Stimulated activated CD8-positive, alpha-beta memory T cell treated with anti-CD3 and anti-CD28 coated beads, Interleukin-15, amount 100 ng/mL, for 1 hour (primary cell): ENCODE measurements at places on chromosomes 5 and 9.

DNA sequence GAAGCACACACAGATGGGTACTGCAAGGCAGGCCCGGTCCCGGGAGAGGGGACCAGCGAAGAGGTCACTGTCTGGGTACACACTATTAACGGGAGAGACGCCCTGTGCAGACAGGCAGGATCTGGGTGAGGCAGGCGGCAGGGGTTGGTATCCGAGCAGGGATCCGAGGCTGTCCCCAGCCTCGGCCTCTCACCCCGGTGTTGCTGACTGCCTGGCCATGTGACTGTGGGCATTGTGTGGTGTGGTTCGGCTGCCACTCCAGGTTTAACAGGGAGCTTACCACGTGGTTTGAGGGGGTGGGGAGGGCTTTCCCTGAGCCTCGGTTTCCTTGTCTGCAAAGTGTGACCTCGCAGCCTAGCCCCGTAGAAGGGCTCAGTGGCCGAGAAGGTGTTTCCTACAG lies 11.1 kb upstream of the RALGDS start:
- no peak for DNase-seq

- no peak for DNase-seq
Observed at GRCh38 chr5:111124793-111125192, 32.6 kb downstream of the WDR36 start.

- DNase-seq: no peak
Observed at GRCh38 chr5:85663708-85664031, 954.1 kb upstream of the COX7C start.

DNA sequence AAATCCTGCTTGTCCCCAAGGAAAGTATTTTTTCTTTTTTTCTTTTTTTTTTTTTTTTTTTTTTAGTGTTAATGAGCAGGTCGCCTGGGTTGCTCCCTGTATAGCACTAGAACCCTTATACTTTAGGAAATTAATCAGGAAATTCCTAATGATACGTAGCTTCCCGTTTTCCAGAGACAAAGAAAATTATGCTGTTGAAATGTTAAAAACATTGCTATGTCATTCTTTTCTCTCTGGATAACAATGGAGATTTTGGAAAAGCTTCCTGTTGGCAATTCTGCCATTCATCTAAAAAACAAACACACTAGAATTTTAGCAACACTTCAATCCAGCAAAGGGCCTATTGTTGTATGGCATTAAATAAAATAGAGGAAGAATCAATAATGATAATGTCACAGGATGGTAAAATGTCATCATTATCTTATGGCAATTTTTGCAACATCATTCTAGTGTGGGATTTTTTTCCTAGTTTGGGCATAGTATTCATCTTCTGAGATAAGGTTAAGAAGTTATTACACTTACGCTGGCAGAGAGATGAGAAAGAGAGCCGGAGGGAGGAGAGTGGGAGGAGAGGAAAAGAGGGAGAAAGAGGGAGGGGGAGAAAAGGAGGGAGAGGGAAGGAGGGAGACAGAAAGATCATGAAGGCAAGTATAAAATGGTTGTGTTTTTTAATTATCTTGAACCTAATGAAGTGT lies 315.8 kb upstream of the PDE4D start:
- DNase-seq: no peak

DNA sequence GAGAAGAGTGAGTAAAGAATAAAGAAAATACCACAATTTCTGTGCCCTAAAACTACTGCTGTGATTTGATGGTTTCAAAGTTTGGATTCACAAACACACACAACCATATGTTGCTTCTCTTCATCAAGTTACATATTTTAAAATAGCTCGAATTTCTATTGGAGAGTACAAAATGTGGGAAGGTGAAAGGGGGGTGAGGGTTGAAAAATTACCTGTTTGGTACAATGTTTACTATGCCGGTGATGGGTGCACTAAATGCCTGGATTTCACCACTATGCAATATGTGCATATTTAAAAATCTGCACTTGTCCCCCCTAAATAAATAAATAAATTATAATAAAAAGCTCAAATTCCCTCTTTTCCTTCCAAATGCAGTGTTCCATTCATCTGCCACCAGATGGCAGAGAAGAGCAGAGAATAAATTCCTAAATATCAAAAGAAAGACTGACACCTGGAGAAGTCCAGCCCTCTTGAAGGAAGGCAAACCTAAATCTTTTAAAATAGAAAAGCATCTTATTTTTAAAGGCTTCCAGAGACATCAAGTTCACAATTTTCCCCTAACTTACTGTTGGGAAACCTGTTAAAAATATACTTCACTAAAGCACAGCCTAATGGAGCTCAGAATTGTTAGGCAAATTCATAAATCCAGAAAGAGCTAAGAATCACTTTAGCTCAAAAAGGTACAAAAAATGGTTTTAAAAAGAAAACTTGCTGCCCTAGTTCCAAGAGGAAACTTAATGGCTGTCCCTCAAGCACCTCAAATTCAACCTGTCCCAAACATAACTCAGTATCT lies 24.8 kb upstream of the HNRNPA0 start:
- DNase-seq: no peak

GRCh38 chr9:127927988-127928675 lies 2.4 kb downstream of the PIP5KL1 start:
- DNase-seq: no peak

DNA sequence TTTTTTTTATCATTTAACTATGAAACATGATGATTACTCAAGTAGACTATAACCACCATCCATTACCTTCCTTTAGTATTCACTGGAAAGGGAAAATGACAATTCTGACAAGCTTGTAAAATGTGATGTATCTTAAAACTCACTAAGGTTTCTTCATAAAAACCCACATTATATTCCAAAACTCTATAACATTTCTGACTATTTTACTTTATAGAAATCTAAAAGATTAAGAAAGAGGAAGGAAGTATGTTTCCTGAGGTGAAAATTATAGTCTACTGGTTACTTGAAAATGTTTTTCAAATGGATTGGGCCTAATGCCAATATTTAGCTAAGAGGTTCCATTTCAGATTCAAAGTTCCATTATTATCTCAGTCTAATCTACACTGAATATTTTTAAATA lies 1982.2 kb upstream of the C9orf72 start:
- DNase-seq: no peak

DNA sequence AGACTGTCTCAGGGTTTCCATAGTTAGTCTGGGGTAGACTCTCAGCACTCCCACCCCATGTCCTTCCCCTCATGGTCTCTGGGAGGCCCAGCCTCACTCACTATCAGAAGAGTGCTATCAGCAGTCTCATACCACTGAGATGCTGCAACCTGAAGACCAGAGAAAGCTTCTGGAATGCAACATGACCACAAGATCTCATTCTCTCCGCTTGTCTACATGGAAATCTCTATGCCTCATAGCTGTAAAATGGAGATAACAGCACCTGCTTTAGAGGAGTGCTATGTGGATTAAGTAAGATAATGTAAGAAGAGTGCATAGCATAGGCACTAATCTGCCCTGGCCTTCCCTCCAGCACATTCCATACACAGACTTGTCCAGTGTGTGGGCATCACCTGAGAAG lies 47.0 kb upstream of the ZNF169 start:
- no peak for DNase-seq

GRCh38 chr5:127909066-127909465 lies 174.5 kb upstream of the SLC12A2 start:
- no peak for DNase-seq

- no peak for DNase-seq
Observed at GRCh38 chr5:172144291-172144815, 43.7 kb downstream of the STK10 start.

DNA sequence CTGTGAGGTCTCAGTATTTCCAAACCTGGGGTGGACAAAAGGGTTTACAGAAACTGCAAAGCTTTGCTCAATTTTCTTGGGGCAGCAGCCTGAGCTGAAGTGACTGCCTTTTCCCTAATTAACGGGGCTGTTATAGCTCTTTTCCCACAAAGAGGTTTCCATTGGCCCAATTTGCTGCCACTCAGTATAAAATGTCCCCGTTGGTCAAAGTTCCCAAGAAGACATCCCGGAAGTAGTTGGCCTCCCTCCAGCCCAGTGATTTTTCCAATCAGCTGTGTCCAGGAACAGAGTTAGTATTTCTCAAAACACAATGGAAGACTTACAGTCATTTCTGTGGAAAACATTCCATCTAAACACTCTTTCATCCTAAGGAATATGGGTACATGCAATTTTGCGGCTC lies 643.6 kb downstream of the ACTL7B start:
- DNase-seq: no peak

GRCh38 chr5:107766439-107766838 lies 95.7 kb upstream of the EFNA5 start:
- DNase-seq: no peak

DNA sequence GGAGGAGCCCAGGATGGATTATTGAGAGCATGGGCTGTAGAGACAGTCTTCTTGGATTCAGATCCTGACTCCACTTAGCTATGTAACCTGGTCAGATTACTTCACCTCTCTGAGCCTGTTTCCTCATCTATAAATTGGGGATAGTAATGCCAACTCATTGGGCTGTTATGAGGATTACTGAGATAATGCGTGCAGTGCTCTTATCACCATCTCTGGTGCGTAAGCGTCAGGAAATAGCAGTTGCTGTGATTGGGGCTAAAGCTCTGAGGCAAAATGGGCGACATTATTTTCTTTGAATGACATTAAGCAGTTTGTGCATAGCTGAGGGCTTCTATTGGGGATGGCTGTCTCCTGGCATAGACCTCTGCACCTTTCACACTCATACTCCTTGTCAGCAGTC lies 995 bp upstream of the MSMP start:
- no peak for DNase-seq

GRCh38 chr5:109413458-109413857 lies 3.7 kb upstream of the PJA2 start:
- DNase-seq: no peak

DNA sequence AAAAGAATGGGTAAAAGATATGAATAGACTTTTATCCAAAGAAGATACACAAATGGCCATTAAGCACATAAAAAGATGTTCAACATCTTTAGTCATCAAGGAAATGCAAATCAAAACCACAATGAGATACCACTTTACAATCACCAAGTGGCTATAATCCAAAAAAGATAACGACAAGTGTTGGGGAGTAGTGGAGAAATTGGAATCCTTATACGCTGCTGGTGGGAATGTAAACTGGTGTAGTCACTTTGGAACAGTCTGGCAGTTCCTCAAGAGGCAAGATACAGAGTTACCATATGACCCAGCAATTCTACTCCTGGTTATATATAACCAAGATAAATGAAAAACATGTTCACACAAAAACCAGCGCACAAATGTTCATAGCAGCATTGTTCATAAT lies 234.9 kb downstream of the SPATA31D1 start:
- DNase-seq: no peak

DNA sequence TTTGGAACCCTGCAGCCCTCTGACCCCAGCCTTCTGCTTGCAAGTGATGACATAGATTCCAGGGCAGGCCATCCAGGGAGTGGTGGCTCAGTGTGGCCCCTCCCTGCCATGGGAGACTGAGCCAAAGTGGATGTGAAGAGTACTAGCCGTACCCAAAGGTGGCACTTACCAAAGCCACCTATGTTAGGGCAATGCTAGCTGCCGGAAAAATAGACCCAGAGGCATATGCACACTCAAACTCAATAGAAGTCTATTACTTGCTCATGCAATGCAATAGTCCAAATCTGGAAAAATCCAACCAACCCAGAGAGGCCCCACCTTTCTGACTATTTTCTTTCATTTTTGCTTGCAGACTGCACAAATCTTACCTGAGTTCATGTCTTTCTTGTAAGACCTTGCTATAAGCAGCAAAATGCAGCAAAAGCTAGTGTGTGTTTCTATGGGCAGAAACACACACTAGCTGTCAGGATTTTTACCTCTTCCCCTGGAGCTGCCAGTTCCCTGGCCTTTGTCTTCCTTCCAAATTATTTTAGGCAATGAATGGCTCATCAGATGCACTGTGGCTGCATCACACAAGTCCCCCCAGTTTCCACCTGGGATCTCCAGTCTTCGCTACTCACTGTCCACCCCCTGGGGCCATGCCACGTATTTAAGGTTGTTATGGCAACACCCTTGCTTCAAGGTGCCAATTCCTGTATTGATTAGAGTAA lies 74.0 kb downstream of the HRH2 start:
- no peak for DNase-seq

GRCh38 chr9:74848153-74848525 lies 39.6 kb downstream of the TRPM6 start:
- DNase-seq: no peak

DNA sequence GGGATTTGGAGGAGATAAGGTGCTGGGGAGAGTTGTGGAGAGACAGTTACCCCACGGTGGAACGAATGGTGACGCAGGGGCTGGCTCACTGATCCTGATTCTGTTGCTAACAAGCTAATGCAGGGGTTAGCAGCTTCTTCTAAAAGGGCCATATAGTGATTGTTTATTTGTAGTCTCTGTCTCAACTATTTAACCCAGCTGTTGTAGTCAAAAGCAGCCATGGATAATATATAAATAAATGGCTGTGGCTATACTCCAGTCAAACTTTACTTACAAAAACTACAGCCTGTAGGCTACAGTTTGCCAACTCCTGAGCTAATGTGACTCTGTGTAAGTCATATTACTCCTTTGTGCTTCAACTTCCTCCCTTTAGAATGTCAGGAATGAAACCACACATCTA lies 21.8 kb downstream of the STOM start:
- DNase-seq: no peak

- no peak for DNase-seq
Observed at GRCh38 chr5:83095957-83096539, 18.7 kb downstream of the XRCC4 start.

DNA sequence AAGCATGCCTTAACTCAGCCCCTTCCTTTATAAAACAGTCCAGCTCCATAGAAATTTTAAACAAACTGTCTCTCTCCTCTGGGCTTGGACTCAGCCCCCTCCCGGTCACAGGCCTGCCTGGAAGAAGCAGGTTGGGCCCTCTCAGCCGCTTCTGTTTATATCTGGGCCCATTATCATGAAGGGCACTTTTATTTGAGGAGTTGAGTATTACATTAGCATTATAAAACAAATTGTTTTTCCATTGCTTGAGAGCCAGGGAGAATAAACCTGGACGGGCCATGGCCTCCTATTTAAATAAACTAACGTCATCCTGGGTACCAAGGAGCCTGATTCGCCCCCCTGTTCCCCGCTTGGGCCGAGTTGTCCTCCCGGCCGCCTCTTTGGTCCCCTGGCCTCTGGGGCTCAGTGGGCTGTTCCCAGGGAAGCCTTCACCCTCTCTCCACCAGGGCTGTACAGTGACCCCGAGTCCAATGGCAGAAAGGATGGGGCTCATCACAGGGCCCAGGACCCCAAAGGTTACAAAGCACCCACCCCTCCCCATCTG lies 13.2 kb downstream of the IRX2 start:
- no peak for DNase-seq

- DNase-seq: no peak
Observed at GRCh38 chr9:89312222-89312571, 1.2 kb downstream of the CKS2 start.
